ENCODE measurements at places on chromosomes 6 and 20.

DNA sequence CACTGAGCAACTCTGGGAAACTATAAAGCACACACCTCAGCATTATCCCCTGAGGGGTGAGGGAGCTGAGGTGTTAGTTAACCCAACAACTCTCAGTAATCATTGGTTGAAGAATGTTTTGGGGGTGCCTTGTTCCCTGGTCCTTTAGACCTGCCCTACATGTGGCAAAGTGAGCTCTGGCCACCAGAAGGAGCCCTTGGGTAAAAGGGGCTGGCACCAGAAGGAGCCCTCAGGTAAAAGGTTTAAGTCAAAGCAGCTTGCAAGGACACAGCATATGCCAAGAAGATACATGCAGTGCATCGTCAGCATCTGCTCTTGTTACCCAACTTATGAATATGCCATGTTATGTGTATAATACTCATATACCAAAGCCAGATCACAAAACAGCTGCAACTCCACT, 1081.7 kb downstream of the KIF16B start:
- no peak for DNase-seq

GRCh38 chr20:59151820-59152219, 11.8 kb upstream of the ZNF831 start:
- DNase-seq: no peak

DNA sequence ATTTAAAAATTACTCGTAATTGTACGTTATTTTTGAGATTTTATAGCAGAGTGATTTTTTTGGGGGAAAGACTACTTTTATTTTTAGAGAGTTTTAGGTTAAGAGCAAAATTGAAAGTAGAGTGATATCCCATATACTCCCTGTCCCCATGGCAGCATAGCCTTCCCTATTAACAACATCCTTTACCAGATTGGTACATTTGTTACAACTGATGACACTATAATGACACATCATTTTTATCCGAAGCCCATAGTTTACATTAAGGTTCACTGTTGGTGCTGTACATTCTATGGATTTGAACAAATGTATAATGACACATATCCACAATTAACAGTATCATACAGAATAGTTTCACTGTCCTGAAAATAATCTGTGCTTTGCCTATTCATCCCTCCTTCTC, 1126.4 kb upstream of the CITED2 start:
- DNase-seq: no peak

DNA sequence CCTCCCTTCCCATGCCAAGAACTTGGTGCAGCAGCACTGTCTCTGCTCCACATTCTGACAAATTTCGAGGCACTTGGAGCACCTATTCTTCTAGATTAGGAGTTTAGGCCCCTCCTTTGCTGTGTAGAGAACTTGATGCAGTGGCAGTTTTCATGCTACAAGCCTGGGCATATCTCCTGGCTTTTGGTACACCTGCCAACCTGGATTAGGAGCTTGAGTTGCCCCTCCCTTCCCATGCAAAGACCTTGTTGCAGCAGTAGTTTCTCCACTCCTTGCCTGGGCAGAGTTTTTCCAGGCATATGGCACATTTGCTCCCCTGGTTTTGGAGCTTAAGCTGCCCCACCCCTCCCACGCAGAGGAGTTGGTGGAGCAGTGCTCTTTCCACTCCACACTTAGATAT, 956.1 kb downstream of the EYS start:
- no peak for DNase-seq

DNA sequence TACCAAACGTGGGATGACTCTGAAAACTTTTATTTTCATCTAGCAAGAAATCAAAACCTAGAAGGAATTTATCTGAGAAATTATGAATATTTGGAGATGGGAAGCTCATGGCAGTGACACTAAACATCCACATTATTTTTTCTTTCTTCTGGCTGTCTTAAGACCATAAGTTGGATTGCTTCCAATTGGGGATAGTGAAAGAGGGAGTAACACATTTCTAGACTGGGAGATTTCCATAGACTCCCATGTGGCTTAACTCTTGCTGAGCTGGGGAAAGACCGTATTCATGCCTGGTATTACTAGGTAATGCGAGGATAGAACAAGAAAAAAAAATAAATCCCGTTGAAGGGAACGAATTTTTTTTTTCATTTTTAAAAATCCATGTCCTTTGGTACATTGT, 120.0 kb downstream of the UTRN start:
- no peak for DNase-seq

DNA sequence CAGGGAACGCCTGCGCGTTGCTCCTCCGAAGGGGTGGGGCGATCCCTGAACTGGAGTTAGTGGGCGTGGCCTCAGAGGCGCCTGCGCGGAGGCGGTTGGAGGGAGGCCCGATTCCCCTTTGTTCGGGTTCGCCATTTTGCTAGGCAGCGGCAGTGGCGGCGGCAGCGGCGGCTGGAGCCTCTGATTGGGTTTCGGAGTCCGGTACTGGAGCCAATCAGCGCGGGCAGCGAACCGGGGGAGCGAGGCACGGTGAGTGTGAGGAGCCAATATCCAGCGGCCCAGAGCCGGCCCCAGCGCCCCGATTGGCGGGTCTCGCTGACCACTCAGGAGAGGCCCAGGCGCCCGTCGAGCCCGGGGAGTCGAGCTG, at the start of gene NFYA:
Gene NFYA (plus strand): TSS at position 139 of the 367 bp plus-strand sequence. CDS start 6,116 bp downstream, outside the sequence.
- DNase-seq: peak; percentile 100

- no peak for DNase-seq
Observed at GRCh38 chr6:39731565-39731964, 6.4 kb upstream of the KIF6 start.

- DNase-seq: no peak
Observed at GRCh38 chr20:44041001-44041400, 126.3 kb downstream of the TOX2 start.

- no peak for DNase-seq
Observed at GRCh38 chr6:35089935-35090505, 51.1 kb downstream of the TCP11 start.

DNA sequence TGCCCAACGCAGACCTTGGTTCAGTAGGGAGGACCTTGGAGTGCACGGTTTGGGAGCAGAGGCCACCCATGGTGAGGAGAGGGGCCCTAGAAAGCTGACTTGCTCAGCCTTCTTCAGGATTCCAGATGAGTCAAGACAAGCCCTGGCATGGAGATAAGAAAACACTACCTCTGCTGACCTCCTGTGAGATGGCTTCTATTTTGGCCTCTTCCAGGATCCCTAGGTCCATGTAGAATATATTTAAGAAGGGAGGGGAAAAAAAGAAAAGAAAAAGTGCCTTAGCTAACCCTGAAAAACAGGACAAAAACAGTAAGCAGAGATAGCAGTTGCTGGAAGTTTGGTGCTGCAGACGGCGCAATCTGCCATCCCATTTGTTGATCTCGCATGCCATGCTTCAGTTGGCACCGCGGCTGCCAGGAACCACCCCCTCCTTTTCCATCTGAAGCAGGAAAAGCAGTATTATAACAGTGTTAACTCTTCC, 100.0 kb downstream of the ARMC2 start:
- DNase-seq: peak; percentile 19

GRCh38 chr20:45489083-45489531, 19.6 kb downstream of the WFDC2 start:
- DNase-seq: no peak

DNA sequence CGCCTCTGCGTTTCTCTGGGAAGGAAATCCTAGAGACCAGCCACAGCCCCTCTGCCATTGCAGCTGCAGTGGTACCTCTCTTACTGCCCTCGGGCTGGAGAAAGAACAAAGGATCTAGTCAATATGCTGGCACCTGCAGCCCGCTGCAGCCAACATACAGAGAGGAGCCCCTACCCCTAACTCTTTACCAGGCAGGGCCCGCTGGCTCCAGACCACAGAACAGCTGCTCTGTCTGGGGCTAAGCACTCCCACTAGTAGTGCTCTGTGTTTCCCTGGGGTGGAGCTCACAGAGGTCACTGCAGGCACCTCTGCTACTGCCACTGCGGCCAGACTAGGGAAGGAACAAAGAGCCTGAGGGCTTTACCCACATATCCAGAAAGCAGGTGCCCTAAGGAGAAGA, 93.8 kb upstream of the IMPG1 start:
- no peak for DNase-seq

DNA sequence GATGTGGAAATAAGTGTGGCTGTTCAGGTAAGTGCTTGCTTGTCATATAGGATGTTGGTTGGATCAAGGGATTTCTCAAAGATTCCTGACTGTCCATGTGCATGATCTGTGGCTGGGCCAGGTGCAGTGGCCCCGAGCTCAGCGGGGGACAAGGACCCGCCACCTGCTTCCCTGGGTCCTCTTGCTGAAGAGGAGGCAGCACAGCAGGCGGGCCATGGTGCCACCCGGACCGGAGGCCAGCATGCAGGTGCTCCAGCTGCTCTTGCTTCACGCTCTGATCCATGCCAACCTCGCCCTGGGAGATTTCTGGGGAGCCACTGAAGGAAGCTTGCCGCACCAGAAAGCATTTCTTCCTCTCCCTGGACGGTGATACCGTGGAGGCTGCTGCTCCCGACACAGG, 173.8 kb downstream of the HIVEP2 start:
- no peak for DNase-seq

DNA sequence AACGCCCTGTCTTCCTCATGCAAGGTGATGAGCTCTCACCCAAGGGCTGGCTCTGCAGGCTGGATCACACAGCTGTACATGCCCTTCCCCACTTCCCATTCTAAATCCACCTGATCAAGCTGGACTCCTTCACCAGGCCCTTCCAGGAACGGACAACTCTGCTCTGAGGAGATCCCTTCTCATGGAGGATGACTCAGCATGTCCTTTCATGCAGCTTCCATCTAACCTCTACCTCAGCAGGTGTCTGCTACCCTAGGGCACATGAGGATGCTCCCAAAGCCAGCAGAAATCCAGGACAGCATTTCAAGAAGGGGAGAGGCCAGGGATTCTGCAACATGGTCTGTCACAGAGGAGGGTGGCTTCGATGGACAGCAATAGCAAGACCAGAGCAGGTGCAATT, 61.2 kb downstream of the PCSK2 start:
- no peak for DNase-seq

DNA sequence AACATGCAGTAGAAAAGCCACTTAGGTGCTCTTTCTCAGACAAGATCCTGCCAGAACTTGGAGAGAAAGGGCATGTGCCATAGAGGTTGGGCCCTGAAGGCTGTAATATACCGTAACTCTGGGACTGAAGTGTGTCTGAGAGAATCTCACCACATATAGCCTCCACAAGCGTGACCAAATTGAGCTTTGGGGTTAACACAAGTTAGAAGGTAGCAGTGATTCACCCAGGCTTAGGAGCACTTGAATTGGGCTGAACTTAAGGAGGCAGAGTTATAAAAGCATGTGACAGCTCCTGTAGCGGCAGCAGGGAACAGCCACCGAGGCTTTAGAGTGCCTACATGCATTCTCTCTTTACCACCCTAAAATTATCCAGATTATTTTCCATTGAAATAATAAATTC, 361.6 kb downstream of the PHF3 start:
- no peak for DNase-seq

DNA sequence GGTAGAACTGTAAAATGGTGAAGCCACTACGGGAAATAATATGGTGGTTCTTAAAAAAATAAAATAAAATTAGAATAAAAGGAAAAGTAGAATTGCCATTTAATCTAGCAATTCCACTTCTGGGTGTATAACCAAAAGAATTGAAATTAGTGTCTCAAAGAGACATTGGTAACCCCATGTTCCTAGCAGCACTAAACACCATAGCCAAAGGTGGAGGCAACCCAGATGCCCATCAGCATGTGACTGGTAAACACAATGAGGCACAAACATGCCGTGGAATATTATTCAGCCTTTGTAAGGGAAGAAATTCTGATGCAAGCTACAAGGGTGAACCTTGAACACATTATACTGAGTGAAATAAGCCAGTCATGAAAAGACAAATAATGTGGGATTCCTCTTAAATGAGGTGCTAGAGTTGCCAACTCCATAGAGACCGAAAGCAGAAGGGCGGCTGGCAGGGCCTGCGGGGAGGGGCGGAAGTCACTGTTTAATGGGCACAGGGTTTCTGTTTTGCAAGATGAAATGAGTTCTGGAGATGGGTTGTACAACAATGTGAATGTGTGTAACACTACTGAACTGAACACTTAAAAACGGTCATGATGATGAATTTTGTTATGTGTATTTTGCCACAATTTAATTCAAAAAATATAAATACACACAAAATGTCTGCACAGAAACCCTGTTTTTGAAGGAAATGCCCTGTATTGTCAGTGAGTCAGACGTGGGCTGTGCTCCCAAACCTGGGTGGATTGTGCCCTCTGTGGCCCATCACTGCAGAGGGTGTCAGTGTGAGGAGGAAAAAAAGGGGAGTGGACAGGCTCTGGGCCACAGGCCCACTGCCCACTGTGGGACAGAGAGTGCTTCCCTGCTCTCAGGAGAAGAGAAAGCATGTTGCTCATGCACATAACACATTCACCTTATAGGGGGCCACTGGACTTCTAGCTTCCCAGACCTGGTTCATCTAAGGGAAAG, 49.6 kb upstream of the CD93 start:
- DNase-seq: no peak

DNA sequence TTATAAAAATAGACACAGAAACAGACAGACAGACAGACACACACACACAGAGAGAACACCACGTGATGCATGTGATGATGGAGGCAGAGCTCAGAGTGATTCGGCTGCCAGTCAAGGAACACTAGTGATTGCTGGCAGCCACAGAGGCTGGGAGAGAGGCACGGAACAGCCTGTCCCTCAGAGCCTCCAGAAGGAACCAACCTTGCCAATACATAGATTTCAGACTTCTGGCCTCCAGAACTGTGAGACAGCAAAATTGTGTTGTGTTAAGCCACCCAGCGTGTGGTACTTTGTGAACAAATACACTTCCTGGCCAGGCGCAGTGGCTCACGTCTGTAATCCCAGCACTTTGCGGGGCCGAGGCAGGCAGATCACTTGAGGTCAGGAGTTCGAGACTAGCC, 9.5 kb upstream of the PARD6B start:
- no peak for DNase-seq

DNA sequence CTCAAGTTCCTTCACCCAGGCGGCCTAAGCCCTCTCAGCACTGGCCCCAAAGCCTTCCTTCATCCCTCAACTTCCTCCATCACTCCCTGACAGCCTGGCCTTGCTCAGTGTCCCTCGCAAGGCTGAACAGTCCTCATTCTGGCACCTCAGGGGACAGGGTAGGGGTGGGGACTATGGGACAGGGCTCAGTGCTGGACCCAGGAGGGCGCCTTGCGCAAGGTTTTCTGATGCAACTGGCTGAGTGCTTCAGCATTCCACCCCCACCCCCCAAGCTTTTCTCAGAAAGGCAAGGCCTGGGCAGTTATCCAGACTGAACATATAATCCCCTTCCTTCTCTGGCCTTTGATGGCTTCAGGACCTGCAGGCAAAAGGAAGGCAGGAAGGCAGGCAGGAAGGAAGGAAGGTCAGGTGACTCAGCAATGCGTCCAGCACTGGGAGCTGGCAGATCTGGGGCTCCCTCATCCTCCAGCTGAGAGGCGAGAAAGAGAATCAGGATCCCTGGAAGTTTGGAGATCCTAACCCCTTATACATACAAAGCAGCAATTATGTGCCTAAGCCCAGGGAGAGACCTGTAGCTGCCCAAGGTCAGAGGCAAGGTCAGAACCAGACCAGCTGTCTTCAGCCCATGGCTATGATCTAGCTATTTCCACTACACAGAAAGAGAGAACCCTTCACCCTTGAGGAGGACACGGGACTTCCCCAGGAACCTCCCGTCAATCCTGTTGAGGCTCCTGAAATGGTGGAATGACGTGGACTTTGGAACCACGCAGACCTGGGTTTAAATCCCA, 8.6 kb upstream of the TRIB3 start:
- no peak for DNase-seq

GRCh38 chr6:5121479-5121878, 36.3 kb downstream of the PPP1R3G start:
- no peak for DNase-seq
